Stimulated activated CD4-positive, alpha-beta T cell treated with anti-CD3 and anti-CD28 coated beads, Interleukin-2, amount 100 ng/mL, for 4 hours (primary cell): ENCODE measurements at places on chromosomes 3 and 15.

GRCh38 chr15:63554337-63554927 is 42.8 kb upstream of the FBXL22 start:
- DNase-seq = no peak

DNA sequence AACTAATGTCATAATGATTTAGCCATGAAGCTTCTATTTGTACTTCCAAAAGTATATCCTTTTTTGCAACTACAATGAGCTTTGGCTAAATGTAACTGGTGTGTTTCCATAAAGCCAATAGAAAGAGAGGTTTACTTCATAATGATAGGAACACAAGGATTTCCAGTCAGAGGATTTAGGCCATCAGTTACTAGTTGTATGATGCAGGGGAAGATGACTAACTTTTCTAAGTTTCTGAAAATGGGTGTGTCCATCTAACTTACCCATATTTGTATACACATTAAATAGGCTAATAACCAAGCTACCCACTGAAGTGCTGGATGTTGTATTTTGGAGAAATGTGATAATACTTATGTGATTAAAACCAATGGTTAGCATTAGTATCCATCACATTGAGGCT is 55.7 kb downstream of the SLC4A7 start:
- DNase-seq = no peak

DNA sequence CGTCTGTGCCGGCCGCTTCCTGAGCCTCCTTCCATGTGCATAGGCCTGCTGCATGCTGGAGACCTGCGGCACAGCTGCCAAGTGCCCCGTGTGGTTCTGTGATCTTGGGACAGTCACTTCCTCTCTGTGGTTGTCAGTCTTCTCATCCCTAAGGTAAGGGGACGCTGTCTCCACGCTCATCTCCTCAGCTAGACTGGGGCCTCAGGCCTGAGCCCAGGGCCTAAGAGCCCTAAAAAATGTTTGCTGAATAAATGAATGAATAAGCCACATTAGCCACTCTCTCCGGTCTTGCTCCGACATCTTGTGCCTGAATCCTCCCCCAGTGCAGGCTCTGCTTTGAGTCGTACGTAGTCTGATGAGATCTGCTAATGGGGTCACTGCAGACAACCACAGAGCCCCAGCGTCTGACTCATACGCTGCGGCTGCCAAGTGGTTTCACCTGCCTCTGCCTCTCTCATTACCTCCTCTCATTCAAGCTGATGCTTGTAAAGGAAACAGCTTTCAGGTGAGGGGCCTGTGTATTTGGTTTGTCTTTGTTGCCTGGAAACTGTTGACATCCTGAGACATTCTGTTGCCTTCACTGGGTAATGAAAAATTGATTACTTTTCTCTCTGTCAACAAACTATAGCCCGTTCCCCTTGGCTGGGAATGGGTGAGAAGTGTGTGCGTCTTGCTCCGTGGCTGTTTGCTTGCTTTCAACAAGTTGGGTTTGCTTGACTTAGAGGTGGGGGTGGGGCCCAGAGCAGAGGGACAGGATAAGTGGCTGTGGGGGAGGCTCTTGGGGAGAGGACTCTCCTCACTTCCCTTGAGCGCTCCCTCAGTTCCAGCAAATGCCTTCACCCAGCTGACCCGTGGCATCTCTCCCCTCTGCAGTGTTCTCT is 15.9 kb downstream of the RPLP1 start:
- DNase-seq = peak; percentile 79

GRCh38 chr3:65265942-65266590 is 578.3 kb upstream of the ADAMTS9 start:
- DNase-seq = no peak

DNA sequence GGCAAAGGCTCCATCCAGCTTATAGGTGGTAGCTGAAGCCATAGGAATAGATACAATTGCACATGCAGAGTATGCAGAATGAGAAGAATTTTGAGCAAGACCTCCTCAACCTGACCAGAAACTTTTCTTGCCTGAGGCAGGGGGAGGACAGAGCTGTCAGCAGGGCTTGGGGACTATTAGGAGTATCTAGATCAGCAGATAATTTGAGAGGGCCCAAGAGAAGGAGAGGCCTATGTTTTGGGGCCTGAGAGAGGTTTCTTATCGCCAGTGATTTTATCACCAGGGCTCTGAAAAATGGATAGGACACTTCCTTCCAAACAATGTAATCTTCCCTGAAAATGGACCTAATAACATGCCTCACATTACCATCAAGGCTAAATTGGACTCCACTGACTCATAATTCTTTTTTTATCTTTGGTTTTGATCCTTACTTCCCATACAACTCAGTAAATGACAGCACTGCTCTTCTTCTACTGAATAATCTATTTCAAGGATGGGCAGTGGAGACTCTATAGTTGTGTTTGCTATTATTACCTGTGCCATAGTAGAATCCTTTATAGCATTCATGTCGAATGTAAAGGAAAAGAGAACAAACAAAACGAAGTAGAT is 15.8 kb upstream of the RAMAC start:
- no peak for DNase-seq

GRCh38 chr3:11719406-11720303 is 75.9 kb upstream of the VGLL4 start:
- peak; percentile 73 for DNase-seq

DNA sequence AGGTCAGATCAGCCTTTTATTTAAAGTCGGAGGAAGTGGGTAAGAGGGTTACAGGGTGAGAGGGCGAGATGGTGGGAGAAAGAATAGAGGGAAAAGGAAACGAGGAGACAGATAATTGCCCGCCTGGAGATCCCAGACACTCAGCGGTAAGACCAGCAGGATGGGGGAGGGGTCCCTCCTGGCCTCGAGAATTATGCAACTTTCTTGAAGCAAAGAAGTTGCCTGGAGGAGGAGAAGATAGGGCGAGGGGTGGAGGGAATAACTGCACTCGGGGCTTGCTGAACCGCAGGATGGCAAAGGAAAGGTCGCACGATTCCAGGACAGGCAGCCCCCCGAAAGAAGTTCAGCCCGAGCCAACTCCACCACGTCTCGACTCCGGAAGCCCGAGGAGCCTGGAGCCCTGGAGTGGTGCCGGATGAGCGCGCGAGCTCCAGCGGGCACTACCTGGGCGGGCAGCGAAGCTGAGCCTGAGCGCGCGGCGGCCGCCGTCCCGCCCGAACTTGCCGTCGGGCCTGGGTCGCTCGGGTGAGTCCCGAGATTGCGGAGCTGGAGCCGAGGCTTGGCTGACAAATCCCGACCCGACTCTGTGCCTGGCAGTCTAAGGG is 402 bp downstream of the WWTR1 start:
- no peak for DNase-seq

- DNase-seq = no peak
Measured at GRCh38 chr3:130627143-130627855, 110.3 kb downstream of the COL6A6 start.

GRCh38 chr3:109952924-109953323 is 615.6 kb upstream of the DPPA4 start:
- no peak for DNase-seq

DNA sequence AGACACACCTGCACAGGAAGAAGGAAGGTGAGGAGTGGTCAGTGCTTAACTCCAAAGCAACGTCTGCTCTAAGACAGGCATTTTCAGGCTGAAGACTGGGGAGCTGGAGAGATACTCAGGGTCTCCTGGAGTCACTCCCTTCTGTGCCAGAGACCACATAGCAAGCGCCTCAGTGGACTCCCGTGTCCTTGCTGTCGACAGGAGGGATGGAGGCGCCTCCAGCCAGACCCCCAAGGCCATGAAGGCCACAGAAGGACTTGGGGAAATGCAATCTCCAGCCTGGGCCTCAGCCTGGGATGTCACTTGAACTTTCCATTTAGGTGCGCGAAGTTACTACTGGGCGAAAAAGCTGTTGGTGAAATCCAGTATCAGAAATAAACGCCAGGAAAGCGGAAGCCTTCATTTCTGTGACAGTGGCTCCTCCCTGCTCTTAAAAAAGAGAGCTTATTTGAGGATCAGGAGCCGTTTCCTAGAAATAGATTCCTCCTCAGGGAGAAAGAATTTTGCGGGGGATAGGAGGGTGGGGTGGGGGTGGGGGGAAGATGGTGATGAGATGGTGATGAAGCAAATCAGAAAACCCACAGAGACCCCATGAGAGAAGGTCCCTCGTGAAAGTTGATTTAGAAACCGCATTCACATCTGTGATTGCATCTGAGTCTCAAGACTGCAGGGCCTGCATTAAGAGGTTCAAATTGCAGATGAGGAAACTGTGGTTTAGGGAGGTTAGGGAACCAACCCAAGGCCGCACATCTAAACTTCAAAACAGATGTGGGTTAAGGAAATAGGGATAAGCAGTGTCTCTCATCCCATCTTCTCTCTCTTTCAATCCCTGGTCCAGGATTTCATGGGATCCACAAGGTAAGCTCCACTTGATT is 78.8 kb downstream of the ATP2B2 start:
- DNase-seq = no peak

DNA sequence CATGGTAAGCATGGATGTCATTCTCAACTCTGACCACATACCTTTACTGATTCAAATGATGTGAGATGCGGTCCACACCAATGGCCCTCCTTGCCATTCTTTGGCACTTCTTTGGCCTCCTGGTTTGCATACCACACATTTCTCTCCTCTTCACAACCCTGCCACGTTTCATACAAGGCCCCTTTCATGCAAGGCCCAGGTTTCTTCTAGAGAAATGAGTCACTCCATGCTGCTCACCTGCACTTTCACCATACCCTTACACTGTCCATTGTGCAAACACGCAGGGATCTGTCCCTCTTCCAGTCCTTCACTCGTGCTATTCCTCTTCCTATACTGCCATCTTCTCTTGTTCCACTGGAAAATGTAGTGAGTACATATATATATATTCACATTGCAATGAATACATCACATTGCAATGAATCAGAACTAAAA is 24.4 kb upstream of the SLC24A5 start:
- no peak for DNase-seq

DNA sequence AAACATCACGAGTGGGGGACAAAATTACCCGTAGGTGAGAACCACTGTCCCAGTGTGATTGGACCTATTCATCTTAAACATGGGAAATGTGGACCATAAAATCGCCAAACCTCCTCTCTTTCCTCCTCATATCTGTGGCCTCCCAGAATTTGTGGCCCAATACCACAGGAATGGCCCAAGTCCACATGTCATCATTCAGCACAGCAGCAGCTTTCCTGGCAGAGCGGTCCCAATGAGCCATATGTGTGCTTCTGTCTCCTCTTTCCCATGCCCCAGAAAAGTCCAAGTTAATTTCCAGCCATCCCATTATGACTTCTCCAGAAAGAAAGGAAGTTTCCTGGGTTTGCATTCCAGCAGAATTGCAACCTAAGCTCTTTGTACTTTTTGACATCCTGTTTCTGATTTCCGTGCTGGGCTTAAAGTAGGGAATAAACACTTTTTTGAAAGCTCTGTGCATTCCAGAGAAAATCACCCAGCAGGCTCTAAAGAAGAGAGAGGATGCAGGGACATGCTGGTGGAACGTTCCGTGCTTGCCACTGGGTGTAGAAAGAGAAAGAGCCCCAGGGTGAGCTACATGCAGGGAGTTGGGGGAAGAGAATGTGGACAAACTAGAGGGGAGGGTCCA is 259.4 kb upstream of the PROK2 start:
- no peak for DNase-seq

- DNase-seq = no peak
Measured at GRCh38 chr15:89857673-89858072, 36.1 kb downstream of the AP3S2 start.

- no peak for DNase-seq
Measured at GRCh38 chr3:52432225-52432624, 12.7 kb downstream of the SEMA3G start.

GRCh38 chr15:44145495-44145894 is 49.6 kb downstream of the FRMD5 start:
- no peak for DNase-seq

- no peak for DNase-seq
Measured at GRCh38 chr3:46931631-46932331, 44.8 kb downstream of the CCDC12 start.

DNA sequence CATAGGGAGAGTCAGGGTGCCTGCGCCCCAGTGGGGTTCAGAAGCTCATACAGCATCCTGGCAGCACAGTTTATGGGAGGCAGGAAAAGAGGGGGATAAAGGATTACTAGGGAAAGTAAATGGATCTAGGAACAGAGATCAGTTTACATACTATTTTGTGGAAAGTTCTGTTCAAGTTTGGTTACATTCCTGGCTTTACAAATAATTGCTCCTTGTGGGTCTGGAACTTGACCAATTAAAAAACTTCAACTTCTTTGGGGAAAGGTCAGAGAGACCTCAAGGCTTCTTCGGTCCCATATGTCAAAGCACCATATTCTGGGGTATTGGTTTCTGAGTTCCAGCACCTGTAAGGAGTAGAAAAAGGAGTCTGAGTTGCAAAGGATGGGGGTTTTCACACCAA is 64.1 kb downstream of the ZDHHC19 start:
- no peak for DNase-seq

GRCh38 chr3:129651435-129652202 is 45.1 kb upstream of the PLXND1 start:
- DNase-seq = no peak

DNA sequence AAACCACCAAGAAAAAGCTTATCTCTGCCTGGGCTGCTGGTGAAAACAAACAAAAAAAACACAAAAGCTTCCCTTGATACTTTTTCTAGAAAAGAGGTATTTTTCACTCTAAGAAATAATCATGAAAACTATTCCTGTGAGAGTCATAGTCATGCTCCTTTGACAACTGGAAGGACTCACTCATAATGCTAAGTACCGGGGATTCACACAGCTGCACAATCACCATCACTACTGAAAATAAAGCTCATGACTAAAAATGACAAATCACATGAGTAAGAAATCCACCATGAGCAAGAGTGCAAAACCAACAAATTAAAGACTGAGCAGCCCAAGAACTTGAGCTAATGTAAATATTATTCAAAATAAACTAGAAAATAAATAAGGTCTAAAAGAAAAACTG is 10.6 kb upstream of the POU1F1 start:
- DNase-seq = no peak

DNA sequence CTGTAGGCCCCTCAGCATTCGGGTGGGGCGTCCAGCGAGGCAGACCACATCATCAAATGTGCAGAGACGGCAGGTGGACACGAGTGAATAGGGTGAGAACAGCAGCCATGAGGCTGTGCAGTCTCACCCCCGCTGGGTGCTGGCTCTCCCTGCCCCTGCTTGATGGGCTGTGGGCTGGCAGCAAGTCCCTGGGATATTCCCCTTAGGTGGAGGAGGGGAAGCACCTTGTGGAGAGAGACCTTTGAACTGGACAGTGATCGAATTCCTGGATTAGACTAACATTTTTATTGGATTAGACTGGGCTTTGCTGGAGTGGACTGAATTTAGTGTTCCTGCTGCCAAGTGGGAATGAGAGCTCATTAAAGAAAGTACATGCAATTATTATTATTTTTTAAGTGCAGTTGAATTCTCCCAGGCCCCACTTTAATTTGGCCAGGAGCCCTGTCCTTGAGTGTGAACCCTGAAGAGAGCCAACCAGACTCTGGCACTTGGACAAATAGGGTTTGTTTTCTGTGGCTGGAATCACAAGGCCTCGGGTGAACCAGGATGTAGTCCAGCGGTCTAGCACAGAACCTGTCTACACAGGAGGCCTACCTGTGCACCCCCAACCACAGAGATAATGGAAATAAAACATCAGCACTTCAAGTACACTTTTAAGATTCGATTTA is 193.1 kb downstream of the ABHD5 start:
- no peak for DNase-seq
